Neural crest cell (in vitro differentiated cells): ENCODE measurements at places on chromosomes 2 and 18.

- no peak for DNase-seq
Observed at GRCh38 chr2:197216361-197216979, 94.1 kb downstream of the ANKRD44 start.

DNA sequence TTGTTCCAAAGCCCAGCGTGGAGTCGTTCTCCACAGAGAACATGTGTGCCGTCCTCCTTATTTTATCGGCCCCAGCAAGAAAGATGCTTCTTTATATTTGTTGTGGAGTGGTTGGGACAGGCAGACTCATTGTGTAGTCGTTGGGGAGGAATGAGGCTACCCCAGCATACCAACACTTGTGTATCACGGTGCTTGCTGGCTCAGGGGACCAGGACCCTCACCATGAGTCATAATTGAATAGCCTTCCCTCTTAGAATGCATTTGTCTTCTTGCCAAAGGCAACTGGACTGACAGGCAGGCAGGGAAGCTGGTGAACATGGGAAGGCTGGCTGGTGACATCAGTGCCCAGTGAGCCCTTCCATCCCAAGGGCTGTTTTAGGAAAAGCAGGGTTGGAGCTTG lies 4.7 kb downstream of the CAPN10 start:
- DNase-seq: no peak

DNA sequence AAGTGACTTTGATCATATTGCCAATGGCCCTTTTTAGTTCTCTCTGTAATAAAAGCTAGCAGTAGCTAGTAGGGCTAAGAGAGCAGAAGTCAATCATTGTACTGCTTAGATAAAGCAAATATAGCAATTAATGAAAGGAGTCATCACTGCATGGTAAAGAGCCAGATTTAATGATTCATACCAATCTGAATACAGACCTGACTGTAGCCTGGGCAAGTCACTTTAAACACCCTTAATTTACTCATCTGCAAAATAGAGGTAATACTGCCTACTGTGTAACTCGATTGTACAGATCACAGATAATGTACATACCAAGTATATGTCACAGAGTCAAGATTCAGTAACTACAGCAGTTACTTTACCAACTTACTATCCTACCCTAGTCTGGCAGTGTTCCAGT lies 63.6 kb downstream of the ASXL2 start:
- no peak for DNase-seq

- DNase-seq: no peak
Observed at GRCh38 chr2:193542762-193543161, 1348.0 kb upstream of the TMEFF2 start.

DNA sequence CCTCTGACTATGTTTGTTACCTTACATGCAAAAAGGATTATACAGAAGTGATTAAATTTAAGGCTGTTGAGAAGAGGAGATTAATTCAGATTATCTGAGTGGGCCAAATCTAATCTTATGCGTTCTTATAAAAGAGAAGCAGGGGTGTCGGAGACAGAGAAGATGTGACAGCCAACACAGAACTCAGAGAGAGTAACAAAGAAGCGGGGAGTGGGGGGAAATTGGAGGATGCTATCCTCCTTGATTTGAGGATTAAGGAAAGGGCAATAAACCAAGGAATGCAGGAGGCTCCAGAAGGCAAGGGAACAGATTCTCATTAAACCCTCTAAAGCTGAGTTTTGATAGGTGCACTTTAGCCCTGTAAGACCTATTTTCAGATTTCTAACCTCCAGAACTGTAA lies 291.3 kb upstream of the REG3G start:
- no peak for DNase-seq

DNA sequence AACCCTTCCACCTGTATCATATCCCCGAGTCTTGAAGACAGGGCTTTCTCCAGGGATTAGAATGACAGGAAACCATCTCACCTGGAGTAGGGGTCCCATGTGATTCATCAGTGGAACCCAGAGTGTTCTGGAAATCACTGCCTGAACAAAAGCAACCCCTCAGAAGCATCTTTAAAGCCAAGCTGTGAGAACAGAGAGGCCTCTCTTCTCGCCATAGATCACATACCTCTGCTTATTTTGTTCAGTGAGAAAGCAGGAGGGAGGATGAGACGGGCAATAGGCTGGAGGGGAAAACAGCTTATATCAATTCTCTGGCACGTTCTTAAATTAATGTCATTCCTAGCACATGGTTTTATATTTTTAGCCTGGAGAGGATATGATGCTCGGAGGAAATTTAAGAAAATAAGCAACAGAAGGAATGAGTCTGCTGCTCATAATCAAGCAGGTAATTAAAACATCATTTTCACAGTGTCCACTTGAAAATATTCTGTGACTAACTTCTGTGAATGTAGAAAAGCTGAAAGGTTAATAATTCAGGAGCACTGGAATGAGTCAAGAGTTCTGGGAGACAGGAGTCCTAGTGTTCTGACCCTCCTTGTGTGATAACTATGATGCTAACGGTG lies 213.6 kb upstream of the SP5 start:
- DNase-seq: no peak

- no peak for DNase-seq
Observed at GRCh38 chr2:119389615-119390306, 23.0 kb downstream of the DBI start.

- DNase-seq: no peak
Observed at GRCh38 chr18:56853961-56854360, 202.8 kb downstream of the WDR7 start.

DNA sequence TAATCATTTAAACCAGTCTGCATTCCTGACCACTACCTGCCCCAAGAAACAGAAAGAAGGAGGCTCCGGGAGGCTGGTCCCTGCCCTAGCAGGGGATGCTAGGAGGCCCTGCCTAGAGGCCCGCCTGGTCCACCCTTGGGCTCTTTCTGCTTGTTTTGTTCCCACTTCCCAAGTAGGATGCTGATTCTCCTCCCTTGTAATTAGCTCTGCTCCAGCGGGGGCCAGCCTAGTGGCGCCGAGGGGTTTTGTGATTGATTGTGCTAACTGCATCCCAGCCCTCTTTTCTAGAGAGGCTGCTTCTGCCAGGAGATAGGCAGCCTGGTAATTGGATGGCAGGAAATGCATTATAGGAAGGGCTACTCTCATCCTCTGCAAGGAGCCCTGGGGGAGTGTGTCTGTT lies 220.0 kb downstream of the LOXHD1 start:
- no peak for DNase-seq

- no peak for DNase-seq
Observed at GRCh38 chr2:135985826-135986393, 484 bp upstream of the DARS1 start.

GRCh38 chr2:120783371-120783791 lies 47.7 kb downstream of the GLI2 start:
- no peak for DNase-seq

GRCh38 chr2:105787376-105788318 lies 42.9 kb downstream of the NCK2 start:
- no peak for DNase-seq

DNA sequence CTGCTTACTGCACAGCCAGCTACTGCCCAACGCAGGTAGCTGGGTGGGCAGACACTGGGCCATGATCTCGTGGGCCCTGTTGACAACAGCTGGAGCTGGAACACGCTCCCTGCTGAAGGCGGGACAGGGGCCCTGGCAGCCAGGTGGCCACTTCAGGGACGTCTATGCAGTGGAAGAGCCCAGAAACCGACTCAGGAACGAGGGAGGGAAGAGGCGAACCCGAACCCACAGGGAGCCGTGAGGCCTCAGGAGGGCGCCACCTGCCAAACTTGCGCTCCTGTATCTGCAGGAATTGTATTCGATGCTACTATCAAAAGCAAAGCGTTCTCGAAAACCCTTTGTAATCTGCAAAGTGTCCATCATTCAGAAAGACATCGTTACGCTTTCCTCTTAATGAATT lies 198.4 kb downstream of the EIPR1 start:
- DNase-seq: no peak

GRCh38 chr18:67589325-67589724 lies 72.8 kb upstream of the DSEL start:
- DNase-seq: no peak

DNA sequence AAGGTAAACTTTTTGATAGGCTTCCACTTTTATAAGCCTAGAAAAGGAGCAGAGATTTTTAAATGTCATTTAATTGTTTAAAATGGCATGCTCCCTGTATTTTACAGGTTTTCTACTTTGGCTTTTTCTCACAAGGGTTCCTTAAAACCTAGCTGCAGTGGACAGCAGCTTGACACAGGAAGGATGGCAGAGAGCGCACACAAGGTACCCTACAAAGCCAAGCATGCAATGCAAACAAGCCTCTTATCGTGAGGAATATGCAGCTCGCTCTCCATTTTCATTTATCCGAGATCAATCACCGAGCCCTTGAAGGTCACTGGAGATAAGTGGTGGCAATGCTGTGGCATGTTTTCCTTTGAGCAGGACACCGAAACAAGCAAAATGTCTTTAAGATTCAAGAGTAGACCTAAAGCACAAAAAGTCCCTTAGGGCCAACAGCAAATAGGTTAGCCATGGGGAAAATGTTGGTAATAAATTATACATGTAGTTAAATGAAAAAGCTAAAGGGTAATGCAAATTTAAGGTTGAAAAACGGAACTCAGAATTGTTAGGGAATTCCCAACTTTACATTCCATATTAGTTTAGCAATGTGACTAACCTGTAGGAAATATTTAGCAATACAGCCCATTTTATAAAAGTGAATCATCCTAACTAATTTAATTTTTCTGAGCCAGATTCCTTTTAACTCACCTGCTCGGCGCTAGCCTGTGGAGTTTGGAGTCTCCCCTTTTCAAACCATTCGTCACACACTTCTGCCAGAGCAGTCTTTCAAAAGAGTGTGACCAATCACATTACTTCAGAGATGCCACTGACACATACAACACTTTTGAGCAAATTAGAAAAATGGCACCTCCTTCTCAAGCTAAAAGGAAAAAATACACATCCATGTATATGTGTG lies 337.9 kb upstream of the PKDCC start:
- DNase-seq: no peak

DNA sequence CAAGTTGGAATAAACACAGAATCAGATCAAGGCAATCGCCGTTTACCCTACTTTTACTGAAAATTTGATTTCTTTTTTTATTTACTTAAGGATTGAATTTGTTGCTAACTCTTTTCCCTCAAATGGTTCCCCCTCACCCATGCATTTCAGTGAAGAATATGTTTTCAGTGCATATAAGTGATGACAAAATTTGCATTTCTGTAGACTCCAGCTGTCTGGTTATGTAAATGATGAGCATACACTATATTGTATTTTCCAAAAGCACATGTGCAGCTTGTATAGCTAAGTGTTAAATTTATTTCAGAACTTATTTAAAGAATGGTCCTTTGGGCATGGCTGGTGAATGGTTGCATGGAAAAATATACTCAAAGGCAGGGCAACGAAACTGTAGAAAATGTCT lies 437.7 kb downstream of the PTPRM start:
- no peak for DNase-seq

DNA sequence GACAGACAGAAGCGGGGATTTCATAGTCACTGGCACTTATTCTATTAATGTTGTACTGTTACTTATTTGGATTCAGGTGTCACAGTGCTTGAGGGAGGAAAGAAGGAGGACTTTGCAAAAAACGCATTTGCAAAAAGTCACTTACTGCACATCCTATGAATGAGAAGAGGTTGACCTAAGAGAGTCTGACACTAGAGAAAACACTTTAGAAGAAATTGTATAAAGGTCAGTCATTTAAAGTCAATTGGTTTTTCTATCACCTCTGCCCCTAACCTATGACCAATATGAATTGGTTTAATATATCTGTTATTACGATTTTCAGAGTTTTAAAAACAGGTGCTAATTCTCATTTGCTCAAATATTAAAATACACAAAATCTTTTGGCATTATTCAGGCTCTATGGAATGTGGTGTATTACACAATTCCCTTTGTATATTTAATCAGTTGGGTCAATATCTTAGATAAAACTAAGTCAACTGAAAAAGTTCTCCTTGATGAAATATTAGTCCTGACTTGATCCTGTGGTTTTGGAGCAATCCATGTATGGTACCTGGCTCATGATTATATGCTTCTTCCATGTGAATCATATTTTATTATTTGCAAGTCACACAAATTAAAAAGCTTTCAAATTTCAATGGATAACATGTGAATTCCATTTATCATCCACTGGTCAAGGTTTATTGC lies 157.4 kb downstream of the CDH2 start:
- DNase-seq: no peak

DNA sequence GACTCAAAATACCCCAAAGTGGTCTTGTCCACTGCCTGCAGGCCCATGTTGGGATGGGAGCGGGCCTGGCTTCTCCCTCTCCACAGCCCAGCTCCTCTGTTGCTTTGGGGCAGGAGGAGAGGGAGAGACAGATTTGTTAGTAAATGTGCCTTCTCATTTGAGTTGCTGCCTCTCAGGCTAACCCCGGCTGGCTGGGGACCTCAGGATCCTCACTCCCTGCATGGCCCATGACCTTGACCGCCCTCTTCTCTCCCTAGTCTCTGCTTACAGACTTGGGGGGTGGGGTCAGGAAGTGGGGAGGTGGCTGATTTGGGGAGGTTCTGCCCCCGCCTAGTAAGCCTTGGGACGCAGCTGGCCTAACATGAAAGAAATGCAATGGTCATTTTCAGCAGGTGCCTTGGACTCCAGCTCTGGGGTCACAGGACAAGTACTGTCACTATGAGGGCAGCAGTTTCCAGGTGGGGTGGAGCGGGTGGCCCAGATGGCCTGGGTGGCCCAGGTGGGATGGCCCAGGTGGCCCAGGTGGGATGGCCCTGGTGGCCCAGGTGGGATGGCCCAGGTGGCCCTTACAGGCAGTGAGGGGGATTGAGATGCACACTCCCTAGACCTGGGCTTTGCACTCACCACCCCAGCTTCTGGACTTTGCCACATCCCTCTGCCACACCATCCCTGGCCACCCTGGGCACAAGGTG lies 24.1 kb downstream of the HJURP start:
- no peak for DNase-seq

- no peak for DNase-seq
Observed at GRCh38 chr2:143030127-143030526, 99.1 kb upstream of the ARHGAP15 start.

GRCh38 chr18:8776013-8776943 lies 70.9 kb downstream of the MTCL1 start:
- no peak for DNase-seq

GRCh38 chr2:204051476-204051875 lies 114.9 kb downstream of the ICOS start:
- DNase-seq: no peak

GRCh38 chr2:197571627-197572271 lies 55.9 kb downstream of the MOB4 start:
- no peak for DNase-seq
